Stimulated activated CD8-positive, alpha-beta memory T cell treated with anti-CD3 and anti-CD28 coated beads, Interleukin-2, amount 100 ng/mL, for 1 hour (primary cell): ENCODE measurements at places on chromosomes 12 and 14.

DNA sequence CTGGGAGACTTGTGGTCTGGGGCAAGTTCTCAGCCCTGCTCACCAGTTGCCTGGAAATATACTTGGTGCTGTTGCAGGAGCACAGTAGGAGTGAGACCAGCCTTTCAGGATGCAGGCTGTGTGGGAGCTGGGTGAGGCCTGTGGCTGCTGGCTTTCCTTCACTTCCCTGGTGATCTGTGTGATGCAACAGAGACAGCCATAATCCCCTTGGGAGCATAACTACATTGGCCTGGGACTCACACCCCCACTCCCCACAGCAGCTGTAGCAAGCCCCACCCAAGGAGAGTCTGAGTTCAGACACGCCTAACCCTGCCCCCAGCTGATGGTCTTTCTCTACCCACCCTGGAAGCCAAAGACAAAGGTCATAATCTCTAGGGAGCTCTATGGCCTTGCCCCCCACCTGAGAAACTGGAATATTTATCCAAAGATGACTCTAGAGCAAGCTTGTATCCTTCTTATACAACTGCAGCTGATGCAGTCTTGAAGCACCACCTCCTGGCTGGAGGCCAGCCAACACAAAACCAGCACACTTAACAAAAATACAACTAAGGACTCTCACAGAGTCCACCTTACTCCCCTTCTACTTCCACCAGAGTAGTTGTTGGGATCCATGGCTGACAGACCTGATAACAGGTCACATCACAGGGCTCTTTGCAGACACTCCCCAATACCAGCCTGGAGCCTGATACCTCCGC, 190.4 kb upstream of the CPNE8 start:
- DNase-seq: no peak

DNA sequence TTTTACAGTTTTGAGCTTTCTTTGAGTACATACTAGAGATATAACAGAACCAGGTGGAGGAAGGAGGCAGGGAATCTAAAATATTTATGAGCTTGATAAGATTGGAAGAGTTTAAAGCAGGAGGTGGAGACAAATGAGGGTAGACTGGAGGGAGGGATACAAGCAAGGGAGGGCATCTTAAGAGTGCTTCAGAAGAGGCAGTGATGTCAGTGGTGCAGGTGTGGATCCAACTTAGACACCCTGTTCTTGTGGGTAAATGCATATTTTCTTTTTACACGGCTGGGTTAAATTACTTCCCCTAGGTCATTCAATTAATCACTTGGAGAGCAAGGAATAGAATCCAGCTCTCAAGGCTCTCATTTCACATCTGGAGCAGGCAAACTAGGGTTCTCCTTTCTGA, 146.1 kb upstream of the LRIG3 start:
- DNase-seq: no peak

DNA sequence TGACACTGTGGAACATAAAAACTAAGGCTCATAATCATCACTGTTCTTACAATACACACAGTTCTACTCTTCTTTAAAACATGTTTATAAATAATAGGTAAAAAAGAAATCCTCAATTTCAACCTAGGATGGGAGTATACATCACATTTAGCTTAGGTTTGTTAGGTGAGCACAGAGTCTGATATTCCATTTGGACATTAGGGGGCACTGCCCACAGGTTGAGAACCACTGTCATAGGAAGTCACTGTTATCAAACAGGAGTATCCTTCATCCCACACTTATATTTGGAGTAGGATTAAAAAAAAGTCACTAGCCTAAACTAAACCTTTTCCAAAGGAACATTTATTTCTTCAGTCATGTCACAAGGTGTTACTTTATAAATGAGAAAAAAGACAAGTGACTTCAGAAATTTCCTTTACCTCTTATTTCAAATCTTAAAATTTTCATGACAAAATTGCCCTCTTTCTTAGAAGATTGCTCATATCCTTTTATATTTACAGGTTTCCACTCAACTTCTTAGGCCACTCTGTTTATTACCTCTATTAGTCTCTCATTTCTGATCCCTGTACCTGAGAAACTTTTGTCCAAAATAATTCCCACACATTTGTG, 240.6 kb downstream of the CPNE8 start:
- DNase-seq: no peak

GRCh38 chr12:91040096-91040755, 17.6 kb downstream of the KERA start:
- no peak for DNase-seq

DNA sequence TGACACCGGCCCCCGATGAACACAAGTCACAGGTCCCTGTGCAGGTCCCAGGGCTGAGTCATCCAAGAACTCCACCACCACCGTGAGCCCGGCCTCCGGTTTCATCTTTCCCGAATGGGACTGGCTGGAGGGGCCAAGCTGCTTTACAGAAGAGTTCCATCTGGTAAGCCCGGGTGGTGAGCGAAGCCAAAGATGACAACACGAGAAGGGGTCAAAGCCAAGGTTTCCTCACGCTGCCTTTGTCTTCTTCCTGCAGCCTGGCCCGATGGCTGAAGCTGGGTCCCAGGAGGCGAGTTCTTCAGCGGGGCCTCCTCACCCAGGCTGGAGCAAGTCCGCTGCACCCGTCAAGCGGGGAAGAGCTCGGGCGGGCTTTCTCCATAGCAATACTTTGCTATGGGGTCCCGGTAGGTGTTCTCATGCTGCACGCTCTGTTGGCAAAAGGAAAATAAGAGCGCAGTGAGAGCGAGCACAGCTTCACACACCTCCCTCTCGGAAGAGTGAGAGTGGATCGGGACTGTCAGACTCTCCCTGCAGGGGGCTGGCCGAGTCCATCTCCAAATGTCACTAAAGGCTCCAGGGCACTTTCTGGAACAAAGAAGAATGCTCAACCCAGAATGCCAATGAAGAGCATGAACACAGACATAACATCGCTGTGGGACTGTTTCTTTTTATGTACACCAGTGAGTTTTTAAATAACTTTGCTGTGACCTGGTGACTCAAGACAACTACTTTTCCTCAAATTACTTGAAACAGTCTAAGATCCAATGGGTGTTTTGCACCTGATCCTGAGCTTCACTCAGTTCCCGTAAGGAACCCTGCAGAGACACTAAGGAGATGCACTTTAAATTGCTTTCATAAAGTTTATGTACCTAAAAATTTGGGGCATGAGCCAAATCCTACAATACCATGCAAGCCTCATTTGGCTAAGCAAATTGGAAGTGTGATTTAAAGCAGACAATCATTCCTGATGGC, 20.1 kb downstream of the SPRING1 start:
- no peak for DNase-seq

DNA sequence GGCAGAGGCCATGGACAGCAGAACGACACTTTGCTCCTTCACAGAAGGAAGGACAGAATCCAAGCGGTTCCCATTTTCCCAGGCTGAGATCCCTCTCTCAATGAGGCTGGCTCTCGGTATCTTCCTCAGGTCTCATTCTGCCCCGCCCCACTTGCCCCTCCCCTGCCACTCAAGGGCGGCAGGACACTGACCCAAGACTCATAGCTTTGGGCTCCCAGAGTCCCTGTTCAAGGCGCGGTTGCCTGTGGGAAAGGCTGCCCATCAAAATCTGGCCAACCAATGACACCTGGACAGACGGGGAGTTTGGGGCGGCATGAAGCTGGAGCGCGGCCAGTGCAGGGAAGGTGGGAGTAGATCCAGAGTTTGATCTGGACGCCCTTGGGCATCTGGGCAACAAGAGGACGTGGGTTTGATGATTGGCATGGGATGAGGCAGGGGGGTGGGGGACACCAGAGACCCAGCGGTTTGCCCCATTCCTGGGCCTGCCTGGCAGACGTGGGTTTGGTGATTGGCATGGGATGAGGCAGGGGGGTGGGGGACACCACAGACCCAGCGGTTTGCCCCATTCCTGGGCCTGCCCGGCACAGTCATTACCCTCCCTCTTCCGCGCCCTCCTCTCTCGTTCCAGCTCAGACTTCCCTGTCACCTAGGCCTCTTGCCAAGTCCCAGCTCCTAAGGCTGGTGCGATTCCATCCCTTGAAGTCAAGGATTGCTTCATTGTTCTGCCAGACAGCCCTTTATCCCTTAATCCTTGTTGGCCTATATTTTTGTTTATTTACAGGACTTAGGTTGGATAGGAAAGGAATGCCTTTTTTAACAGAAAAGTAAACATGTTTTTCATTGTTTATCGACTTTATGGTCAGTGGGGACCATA, 92.1 kb downstream of the NINJ2 start:
- DNase-seq: no peak

DNA sequence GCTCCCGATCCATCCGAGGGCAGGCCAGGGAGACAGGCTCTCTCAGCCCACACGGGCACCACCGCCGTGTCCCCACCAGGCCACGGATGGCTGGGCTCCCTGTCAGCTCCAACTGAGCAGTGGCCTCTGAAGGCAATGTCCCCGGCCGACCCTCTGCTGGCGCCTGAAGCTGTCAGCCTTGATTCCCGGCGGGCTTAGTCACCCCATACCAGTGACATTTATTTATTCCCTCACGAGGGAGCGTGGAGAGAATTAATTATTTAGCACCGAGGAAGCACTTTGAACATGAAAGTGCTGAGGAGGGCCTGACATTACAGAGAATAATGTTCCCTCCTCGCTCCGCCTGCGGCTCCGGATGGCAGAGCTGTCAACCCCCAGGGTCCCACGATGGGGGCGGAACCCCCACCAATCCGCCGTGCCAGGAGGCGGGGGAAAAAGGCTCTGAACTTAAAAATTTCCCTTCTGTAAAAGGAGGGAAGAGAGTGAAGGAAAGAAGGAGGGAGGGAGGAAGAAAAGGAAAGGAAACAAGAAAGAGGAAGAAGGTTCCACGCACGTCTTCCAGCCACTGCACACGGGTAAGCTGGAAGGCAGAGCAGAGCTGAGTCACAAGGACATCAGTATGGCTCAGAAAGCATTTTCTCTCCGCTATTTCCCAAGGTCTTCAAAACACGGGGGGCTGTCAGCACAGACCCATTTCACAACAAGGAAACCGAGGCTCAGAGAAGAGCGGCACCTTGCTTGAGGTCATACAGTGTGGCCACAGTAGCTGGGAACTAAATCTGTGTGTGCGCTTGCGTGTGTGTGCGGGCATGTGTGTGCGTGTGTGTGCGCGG, 108.7 kb upstream of the NCOR2 start:
- DNase-seq: no peak

DNA sequence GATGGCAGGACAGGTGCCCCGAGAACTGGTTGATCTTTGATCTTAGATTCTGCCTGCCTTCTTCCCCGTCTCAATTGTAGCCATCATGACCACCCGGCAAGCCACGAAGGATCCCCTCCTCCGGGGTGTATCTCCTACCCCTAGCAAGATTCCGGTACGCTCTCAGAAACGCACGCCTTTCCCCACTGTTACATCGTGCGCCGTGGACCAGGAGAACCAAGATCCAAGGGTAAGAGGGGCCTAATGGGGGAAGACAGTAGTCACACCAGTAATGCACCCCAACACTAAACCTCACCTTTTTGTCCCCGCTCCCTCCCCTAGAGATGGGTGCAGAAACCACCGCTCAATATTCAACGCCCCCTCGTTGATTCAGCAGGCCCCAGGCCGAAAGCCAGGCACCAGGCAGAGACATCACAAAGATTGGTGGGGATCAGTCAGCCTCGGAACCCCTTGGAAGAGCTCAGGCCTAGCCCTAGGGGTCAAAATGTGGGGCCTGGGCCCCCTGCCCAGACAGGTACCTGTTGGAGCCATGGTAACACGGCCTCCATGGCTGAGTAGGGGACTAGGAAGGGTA, 556 bp downstream of the TROAP start:
- DNase-seq: no peak

- DNase-seq: no peak
Measured at GRCh38 chr14:63203618-63204406, 431 bp upstream of the RHOJ start.

DNA sequence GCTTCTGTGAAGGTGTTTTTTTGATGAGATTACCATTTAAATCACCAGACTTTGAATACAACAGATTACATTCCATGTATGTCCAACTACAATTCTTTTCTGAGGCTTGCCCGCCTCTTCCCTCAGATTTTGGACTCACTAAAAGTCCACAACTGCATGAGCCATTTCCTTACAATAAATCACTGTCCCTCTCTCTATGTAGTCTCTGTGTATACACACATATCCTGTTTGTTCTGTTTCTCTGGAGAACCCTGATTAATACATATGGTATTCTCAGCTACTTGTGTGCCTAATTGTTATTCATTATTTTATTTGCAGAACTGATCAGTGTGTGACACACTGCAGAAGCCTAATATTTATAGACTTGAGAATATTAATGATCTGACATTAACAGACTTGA, 2.4 kb upstream of the MIPOL1 start:
- DNase-seq: no peak
